Activated effector memory CD4-positive, alpha-beta T cell treated with Interleukin-2 at 50 U/mL for 16 hours (primary cell): ENCODE measurements at places on chromosomes 12 and 14.

DNA sequence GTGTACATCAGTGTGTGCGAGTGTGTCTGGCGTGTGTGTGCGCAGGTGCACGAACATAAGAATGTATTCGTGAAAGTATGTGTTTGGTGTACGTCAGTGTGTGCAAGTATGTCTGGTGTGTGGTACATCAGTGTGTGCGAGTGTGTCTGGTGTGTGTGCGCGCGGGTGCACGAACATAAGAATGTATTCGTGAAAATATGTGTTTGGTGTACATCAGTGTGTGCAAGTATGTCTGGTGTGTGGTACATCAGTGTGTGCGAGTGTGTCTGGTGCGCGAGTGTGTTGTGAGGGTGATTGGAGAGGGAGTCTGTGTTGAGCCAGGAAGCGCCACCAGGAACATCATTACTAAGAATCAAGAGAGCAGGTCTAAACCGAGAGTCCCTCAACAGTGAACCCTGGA is 143.8 kb downstream of the BCL11B start:
- DNase-seq, result no peak

DNA sequence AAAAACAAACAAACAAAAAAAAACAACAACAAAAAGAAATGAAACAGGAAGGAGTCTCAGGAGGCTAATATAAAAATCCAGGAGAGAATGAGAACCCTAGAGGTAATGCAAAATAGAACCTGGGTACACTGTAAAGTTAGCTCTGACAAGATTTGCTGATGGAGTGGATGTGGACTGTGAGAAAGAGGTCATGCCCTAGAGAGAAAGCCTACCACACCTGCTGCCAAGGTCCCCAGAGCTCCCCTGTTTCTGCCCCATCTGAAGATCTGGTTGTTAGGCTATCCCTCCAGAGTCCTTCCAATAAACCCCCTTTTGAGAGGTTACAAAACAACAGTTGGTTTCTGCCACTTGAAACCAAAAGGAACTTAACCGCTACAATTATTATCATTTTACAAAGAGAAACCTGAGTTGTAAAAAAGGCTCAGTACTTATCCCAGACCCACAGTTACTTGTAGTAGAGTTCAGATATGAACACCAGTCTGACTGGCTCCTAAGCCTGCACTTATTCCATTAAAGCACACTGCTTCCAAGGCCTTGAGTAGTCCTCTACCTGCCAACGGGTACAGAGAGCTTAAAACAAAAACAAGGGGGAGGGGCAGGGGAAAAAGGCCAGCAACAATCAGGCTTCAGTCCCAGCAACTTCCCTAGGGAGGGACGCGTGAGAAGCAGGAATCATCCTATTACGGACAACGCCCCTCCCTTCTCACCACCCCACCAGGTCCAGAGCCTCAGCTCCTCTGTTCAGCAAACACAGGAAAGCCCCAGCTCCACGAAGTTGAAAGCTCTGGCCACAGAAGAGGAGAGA is 27.7 kb downstream of the PPP1R13B start:
- DNase-seq, result no peak

DNA sequence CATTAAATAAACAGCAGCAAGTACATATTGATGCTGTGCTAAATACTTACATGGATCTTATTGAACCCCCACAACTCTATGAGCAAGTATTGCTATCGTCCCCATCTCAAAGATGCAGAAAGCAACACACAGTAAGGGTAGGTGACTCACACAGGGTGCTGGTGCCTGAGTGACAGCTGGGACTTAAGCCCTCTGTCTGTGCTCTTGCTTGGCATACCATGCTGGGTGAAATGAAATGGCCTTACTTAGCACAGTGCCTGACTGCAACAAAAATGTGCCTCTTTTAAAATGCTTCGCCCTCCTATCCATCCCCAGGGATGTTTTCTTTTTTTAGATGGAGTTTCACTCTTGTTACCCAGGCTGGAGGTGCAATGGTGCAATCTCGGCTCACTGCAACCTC is 788 bp downstream of the TEX52 start:
- no peak for DNase-seq

- no peak for DNase-seq
Measured at GRCh38 chr12:88037770-88038169, 8.6 kb upstream of the C12orf50 start.

DNA sequence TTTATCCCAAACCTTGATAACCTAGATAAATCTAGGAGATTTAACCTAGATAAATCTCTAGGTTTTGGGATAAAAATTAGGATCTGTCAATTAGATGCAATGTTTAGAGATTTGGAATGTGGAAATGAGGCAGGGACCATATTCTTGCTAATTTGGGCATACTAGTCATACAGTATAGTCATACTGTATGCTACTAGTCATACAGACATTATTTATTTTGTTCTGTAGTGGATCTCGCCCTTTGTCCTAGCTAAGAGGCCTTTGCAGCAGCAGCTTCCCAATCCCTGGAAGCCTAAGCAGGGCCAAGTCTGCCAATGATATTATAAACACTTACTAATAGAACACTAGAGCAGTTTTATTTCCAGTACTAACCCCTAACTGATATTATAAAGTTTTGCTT is 136.4 kb downstream of the CEP128 start:
- no peak for DNase-seq

GRCh38 chr14:82313889-82314288 is 780.2 kb upstream of the SEL1L start:
- no peak for DNase-seq

GRCh38 chr12:61414470-61414869 is 845.7 kb upstream of the USP15 start:
- no peak for DNase-seq

- no peak for DNase-seq
Measured at GRCh38 chr12:32809196-32809595, 53.5 kb upstream of the YARS2 start.

GRCh38 chr14:77416836-77417235 is 6.5 kb downstream of the NOXRED1 start:
- no peak for DNase-seq

- DNase-seq, result no peak
Measured at GRCh38 chr14:68148276-68148675, 328.7 kb downstream of the RAD51B start.

- no peak for DNase-seq
Measured at GRCh38 chr14:93078870-93079269, 36.9 kb downstream of the ITPK1 start.

GRCh38 chr12:54383041-54383609 is 1.4 kb downstream of the ZNF385A start:
- DNase-seq, result no peak

GRCh38 chr12:117580015-117580717 is 218.7 kb upstream of the NOS1 start:
- DNase-seq, result no peak

DNA sequence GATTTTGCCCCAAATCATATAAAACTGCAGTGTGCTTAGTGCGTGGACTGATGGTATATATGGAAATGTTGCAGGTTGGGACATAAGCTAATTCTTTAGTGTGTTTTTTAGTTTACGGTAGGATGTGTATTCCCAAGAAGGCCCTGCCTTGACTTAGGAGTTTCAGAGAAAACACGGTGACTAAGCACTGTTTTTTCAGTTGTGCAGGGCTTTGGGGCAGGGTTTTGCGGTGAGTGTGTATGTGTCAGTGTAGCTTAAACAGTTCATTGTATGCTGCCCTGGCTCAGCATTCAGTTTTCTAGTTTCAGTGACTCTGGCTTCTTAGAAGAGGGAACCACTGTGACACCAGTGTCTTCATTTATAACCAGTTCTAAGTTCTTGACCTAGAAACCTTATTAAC is 101.2 kb downstream of the AKAP6 start:
- no peak for DNase-seq

DNA sequence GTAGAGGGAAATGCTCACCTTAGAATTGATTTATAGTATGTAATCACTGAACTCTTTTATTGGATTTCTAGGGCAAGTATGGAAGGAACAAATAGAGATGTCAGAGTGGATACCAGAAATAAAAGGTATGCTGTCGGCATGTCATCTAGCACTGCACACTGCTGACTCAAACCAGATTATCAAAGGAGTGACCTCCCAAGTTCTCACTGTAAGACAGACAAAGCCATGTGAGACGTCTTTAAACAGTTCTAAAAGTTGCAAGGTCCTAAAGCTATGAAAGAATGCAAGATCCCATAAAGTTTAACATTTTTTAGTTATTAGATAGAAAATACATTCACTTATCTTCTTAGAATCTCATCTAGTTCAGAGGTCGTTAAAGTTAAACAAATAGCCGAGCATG is 70.0 kb upstream of the CPM start:
- no peak for DNase-seq

DNA sequence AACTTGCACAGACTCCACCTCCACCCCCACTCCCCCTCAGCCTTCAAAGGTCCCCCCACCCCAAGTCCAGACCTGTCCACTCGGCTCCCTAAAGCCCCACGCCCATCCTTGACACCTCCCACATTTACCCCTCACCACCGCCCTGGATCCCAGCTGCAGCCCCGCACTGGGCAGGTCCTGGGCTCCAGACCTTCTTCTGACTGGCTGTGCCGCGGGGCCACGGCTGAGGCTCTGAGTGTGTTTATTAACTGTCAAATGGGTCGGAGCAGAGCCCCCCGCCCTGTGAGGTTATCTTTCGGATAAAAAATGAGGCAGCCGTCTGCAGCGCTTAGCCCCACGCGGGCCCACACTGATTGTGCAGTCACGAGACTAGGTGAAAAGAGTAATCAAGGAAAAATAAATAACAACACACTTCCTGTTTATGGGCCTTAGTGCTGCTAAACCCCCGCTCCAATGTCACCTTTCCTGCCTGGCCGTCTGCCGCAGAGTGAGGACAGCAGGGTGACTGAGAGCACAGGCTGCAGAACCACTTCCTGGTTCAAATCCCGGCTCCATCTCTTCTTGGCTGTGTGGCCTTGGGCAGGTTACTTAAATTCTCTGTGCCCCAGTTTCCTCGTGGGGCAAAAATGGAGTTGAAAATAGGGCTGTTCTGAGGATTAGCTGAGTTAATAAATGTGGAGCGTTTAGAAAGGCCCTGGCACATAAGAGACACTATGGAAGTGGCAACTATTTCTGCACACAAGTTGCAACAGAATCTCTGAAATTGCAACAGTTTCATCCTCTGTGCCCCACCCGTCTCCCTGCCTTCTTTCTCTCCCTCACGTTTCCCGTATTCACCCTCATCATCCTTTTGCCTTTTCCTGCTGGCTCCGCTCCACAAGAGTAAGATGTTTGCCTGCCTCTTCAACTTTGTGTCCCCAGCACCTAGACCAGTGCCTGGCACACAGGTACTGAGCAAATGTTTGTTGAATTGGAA is 9.4 kb downstream of the SETD1B start:
- DNase-seq, result no peak

- no peak for DNase-seq
Measured at GRCh38 chr12:109542876-109543275, 30.4 kb downstream of the MMAB start.

DNA sequence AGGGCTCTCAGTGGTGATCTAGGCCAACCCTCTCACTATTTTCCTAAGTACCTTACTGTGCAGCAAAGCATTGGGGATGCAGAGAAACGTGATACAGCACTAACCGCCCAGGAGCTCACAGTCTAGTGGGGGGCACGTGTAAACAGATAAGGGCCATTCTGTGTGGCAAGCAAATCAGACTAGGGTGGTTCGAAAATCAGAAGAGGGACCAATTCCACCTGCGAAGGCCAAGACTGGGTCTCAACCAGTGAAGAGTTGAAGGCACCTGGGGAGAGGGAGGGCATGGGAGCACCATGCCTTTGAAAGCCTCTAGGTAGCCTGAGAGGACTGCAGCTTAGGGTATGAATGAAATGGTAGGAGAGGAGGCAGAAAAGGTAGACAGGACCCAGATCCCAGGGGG is 2.2 kb downstream of the PITPNM2 start:
- DNase-seq, result no peak

DNA sequence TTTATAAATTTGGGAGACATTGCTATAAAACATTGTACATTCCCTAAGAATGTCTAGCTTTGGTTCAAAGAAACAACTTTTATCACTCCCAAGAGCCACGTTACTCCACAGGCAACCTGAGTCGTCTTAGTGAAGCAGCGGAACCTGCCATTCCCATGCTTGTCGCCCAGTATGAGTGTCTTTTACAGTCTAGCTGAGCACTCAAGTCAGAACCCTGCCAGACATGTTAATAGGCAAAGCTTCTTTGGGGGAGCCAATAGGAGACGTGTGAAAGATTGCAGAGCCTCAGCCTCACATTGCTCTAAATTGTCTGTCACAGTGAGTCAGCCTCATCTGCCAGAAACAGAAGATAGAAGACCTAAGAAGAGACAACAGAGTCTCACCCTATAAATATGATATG is 541.6 kb upstream of the FLRT2 start:
- DNase-seq, result no peak

DNA sequence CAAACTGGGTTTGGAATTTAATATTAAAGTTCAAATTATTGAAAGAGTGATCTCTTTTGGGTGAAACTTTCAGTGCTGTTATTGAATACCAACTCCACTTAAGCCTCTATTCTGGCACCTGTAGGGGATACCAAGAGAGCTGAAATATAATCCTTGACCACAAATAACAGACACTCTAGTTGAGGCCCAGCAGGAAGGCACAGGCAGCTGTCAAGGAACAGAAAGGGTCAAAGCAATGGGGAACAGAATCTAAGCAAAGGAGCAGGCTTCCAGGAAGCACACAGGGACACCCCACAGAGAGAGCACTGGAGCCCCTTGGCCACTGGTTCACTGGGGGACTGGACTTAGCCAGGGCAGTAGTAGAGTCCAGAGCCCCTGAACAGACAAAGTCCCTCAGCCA is 120.9 kb upstream of the SFSWAP start:
- no peak for DNase-seq

DNA sequence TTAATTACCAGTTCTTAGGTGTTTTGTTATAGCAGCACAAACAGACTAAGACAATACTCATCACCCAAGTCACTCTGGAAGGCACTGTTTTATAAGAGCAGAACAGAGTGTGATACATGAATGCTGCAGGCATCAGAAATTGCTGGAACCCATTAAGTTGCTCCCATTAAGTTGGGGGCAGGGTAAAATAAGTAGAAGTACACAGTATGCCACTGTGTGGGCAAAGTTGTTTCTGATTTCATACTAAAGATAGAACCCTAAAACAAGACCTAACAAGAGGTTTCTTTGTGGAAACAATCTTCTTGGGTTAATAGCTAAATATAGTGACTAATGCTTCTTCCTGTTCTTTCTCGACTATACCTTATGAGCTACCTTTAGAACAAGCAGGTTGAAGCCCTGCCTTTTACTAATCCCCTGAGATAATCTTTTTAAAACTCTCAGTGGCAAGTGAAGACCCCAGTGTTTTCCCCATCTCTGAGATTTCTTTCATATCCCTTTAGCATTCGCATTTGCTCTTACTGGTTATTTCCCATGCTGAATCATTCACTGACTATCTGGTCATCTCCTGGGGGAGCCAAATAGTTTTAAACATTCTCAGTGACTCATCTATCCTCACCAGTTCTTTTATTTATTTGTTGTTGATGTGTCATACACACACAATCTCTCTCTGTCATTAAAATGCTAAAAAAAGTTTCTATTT is 52.3 kb downstream of the SOCS2 start:
- DNase-seq, result no peak

DNA sequence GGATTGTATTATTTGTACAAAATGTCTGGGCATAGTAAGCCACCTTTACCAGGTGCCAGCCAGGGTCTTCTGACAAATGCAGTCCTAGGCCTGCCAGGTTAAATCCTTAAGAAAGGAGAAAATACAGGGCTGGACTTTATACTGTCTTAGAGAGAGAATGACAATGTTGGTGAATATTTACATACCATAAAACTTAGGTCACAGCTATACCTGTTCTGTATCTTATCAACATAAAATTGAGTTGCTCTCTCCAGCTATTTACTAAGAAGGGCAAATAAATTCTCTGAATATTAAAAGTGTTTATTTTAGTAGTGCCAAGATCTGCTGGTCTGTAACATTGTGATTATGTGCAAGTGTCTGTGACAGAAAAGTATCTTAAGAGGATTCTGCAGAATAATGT is 971.1 kb downstream of the AACS start:
- no peak for DNase-seq
